Stimulated activated CD4-positive, alpha-beta T cell treated with anti-CD3 and anti-CD28 coated beads, Interleukin-15, amount 100 ng/mL, for 1 hour (primary cell): ENCODE measurements at places on chromosomes 2 and 18.

DNA sequence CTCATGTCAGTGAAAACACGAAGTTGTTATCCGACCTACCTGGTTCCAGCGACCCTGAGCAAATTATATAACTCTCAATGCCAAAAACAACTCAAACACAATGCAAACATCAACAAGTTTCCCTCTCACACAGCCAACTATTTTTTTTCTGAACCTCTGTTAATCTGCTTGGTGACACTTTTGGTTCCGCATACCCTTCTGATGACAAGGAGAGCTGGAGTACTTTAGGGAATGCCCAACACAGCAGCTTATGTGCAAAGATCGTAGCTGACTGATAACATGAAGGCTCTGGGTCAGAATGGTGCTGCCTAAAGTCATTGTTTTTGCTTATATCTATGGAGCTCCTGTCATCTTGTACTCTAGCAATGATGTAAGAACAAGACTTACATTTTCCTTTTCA is 72.7 kb upstream of the CCDC68 start:
- no peak for DNase-seq

DNA sequence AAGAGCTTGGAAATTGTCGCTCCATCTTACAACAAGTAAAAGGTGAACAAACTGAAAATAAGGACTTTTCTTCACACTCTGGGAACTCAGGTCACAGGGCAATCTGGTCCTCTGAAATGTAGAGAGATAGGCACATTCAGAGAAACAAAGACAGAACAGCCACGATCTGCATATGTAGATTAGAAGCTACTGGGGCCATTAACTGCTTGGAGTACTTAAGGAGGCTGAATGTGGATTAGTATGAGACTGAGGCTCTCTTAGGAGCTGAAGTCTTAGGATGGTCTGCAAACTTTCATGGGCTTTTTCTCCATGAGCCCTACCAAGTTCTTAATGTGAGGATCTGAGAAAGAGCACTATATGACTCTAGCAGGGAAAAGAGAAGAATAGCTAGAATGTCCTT is 265.3 kb upstream of the NXPH2 start:
- no peak for DNase-seq

DNA sequence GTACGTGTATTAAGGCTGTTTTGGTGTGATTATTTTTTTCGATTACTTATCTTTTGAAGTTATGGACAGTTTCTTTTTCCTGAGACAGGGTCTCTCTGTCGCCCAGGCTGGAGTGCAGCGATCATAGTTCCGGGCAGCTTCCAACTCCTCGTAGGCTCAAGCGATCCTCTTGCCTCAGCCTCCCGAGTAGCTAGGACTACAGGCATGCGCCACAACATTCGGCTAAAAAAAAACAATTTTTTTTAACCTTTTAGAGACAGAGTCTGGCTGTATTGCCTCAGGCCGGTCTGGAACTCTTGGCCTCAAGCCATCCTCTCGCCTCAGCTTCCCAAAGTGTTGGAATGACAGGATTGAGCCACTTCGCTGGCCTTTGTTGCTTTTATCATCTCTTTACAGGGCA is 945 bp downstream of the HAT1 start:
- no peak for DNase-seq

DNA sequence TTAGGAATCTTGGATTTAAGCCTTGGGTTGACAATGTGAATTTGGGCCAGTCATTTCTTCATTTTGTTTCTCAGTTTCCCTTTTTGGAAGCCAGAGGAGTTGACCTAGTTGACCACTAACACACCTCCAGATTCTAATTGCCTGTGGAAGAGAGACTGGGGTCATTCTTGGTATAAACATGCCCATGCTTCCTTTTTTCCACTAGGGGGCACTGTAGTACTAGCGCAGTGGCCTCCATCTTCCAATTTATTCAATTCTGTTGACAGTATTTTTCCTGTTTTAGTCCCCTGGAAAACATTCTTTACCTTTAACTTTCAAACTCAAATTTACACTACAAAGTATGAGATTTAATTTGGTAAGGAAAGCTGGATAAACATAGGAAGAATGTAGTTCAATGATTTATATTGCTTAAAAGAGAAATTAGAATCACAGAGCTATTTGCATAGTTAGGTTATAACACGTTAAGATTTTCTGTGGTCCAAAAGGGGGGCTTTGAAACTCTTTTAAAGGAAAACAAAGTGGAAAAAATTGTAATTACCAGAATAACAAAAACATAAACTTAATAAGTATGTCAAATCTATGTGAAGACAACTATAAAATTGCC is 57.5 kb upstream of the AGPS start:
- DNase-seq, result no peak

- no peak for DNase-seq
Observed at GRCh38 chr2:181314551-181314950, 142.6 kb upstream of the ITGA4 start.

DNA sequence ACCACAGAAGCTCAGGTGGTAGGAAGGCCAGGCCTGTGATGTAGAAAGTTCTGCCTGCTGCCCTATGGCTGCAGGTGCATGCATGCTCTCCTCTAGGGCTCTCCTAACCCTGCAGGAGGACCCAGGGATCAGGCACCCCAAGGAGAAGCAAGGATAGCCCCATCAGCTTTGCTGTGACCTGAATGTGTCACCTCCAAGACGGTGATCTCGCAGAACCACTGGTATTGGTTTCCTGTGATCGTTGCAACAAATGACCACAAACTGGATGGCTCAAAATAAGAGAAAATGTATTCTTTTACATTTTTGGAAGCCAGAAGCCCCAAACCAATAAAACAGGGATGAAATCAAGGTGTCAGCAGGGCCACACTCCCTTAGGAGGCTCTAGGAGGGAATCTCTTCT is 327.3 kb downstream of the BCL11A start:
- DNase-seq, result no peak

DNA sequence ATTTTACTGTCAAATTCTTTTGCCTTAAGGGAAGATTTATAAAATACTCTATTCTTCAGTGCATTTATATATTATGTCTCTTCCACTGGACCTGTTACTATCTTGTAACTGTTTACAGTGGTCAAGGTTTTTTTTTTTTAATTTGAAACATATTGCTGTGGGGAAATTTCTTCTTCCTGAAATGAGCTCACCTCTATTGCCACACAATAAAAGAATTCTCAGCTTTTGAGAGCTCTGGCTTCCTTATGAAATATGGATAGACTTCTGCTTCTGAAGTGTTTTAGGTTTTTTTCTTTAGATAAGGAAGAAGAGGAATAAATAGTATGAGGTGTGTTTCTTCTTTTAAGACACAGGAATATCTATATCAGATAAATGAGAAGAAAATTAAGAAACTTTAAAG is 7.7 kb downstream of the VRK2 start:
- no peak for DNase-seq

GRCh38 chr2:38076152-38076709 is 280 bp upstream of the CYP1B1 start:
- peak; percentile 26 for DNase-seq

DNA sequence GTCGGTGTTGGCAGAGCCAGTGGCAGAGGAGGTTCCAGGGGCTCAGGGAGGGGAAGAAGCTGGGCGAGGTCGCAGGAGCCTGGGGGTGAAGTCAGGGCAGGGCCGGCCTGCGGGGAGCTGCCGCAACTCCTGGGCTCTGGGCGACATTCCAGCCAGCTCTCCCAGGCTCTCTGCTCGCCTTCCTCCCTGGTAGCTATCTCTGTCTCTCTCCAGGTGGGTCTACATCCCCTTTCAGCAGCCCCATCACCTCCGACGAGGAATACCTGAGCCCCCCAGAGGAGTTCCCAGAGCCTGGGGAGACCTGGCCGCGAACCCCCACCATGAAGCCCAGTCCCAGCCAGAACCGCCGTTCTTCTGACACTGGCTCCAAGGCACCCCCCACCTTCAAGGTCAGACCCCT is 27.0 kb downstream of the SPEG start:
- no peak for DNase-seq

DNA sequence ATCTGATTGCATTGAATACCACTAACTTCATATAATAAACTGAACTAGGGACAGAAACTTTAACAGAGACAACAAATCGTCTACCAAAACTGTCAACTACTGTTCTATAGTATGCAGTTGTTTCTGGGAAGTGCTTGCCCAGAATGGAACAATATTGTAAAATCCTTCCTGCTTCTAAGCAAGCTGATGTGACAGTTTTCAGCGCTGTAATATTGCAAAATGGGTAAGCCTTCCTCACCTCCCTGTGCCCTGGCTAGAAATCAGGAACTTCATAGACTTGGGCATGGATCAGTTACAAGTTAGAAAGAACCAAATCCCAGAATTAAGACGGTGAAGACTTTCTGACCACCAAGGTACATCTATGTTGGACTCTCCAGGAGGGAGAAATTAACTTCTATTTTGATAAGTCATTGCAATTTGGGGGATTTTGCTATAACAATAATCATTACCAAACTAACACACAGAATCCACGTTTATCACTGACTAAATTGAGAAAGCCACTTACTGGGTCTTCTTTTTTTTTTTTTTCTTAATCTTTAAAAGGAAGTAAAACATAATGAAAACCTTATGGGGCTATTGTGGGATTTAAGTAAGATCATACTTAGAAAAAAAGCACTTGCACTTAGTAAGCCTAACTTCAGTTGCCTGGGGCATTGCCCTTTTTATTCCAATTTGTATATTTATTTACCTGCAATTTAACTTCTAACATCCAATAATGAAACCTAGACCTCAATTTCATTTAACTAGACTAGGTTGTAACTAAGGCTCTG is 261.5 kb downstream of the TRIB2 start:
- no peak for DNase-seq

DNA sequence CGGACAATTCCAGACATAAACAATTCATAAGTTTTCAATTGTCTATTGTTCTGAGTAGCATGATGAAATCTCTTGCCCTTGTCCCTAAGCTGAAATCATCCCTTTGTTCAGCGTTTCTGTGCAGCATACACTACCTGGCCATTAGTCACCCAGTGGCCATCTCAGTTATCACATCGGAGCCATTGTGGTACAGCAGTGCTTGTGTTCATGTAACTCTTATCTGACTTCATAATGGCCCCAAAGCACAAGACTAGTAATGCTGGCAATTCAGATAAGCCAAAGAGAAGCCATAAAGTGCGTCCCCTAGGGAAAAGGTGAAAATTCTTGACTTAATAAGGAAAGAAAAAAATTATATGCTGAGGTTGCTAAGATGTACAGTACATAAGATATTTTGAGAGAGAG is 127.2 kb downstream of the FHOD3 start:
- no peak for DNase-seq

DNA sequence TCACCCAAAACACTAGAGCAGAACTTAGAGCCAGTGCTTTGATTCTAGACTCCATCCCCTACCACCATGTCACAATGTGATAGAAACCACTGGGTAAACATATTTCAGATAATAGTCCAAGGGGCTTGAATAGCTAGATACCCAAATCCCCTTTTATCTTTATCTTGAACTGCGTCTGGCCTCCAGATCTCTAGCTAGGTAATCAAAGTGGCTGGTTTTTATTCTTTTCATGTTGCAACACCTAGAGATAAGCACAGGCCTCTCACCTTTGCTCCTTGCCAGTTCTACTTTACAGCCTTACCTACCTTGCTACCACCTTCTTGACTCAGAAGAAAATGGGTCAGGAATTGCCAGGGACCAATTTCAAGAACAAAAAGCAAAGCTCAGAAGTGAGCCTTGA is 171.2 kb downstream of the C1D start:
- DNase-seq, result no peak

DNA sequence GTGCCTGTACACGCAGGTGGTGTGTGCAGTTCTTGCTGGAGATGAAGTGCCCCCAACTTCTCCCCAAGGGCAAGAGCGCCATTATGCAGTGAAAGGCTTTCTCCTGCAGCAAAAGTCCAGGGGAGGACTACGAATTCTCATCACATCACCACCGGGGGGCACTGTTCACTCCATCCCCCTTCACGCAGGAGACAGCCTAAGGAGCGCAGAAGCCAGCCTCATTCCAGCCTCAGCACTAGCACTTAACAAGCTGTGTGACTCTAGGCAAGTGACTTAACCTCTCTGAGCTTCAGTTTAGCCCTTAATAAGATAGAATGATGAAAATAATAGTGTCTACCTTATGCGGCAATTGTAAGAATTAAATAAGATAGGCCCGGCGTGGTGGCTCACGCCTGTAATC is 32.3 kb downstream of the DNMT3A start:
- peak; percentile 34 for DNase-seq

DNA sequence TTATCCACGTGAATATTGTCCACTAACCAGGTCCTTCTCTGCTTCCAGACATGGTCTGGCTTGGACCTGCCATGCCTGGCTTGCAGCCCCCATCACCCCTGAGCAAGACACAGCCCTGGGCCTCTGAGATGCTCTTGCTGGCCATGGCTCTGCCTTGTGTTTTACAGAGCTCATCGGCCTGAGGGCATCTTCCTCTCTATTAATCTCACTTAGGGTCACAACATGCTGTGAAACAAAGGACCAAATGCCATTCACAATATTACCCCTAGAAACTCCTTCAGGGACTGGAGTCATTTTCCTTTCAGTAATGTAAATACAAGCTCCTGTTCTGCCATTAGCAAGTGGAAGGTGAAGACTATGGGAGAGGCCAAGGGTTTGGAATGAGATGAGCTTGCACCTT is 6.8 kb upstream of the TPO start:
- no peak for DNase-seq

- no peak for DNase-seq
Observed at GRCh38 chr2:107932488-107932887, 53.8 kb upstream of the SLC5A7 start.

- DNase-seq, result no peak
Observed at GRCh38 chr2:29368659-29369040, 253.4 kb downstream of the CLIP4 start.

DNA sequence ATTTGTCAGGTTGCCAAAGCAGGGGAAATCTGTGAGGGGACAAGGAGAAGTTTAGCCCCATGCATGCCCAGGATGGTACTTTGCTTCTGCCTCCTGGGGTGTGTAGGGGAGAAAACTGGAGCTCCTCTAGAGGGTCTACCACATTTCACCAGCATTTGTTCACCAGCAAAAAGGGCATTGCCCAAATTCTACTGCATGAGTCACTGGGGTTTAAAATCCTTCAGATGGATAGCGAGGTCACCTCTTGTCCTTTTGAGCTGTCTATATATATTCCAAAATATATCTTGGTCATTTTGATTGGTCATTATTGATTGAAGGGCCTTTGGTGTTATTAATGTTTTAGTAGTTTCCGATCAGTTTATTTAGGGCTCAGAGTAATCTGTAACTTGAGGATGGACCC is 18.7 kb downstream of the FHOD3 start:
- no peak for DNase-seq
